ENCODE measurements at places on chromosomes 2 and 18.

DNA sequence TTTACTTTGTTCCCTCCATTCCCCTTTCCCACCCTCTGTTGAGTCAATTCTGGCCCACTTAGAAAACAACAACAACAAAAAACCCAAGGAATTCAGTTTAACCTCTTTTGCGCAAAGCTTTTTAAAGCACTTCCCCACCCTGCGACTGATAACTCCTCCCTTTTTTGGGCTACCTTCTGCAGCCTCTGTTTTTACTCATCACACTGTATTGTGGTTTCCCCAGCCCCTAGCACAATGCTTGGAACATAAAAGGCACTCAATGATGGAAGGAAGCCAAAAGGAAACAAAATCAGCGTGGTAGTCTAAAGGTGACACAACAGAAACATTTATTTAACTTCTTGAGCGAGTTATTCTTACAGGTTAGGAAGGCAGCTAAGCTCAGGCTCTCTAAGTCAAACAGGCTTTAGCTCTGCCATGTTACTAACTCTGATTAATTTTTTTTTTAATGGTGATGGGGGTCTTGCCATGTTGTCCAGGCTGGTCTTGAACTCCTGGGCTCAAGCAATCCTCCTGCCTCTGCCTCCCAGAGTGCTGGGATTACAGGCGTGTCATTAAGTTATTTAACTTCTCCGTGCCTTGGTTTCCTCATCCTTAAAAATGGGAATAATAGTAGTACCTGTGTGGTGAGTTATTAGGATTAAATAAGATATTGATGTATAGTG lies 1.3 kb downstream of the CEP68 start:
- peak; percentile 47 for DNase-seq

- no peak for DNase-seq
Measured at GRCh38 chr18:3985020-3985419, 470.1 kb downstream of the DLGAP1 start.

- no peak for DNase-seq
Measured at GRCh38 chr2:129728035-129728972, 251.2 kb upstream of the RAB6C start.

DNA sequence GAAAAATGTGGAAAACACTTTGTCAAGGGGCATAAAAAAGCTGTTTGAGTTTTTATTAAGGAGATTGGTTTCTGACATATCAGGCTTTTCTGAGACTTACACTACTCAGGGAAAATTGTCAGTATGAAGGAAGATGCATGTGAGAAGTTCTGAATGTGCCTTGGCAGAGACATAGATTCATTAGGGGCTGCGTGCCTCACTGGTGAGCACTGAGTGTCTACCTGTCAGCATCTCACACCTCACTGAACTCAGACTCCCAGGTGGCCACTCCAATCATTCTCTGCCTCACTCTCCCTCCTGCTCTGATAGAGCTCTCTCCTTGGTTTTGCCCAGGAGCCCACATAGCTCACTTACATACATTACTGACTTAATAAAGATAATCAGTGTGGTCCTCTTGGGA lies 372.6 kb downstream of the LRRTM4 start:
- no peak for DNase-seq

- no peak for DNase-seq
Measured at GRCh38 chr2:7994397-7994951, 687.4 kb upstream of the ID2 start.

- DNase-seq, result no peak
Measured at GRCh38 chr2:23404426-23404825, 19.4 kb downstream of the KLHL29 start.

DNA sequence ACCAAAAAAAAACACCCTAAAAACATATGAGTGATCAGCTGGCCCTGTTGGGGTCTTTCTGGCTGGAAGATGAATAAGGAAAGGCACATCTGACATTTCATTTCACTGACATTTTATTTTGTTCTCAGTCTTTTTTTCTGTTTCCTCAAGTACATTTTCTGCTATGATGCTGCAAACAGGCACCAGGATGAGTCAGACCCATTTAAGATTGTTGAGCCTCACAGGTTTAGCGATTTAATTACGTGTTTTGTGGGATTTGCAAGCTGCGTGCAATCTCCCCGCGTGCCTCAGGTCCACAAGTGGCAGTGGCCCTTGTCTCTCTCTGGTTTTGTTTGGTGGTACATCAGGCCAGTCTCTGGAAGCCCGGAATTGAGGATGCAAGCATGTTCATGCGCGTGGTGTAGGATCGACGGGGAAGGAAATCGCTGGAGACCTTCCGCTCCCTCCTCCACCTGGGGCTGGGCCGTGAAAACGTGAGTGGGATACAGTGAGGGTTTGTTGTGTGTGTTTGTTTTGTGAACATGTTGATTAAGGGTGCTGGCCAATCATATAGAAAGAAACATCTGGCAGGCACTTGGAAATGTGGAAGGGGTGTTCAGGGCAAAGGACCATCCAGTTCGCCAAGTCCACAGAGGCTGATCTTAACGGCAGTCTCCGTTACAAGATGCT lies 120.2 kb upstream of the ZNF516 start:
- DNase-seq, result no peak

- DNase-seq, result no peak
Measured at GRCh38 chr2:173159791-173160463, 84.3 kb downstream of the MAP3K20 start.

DNA sequence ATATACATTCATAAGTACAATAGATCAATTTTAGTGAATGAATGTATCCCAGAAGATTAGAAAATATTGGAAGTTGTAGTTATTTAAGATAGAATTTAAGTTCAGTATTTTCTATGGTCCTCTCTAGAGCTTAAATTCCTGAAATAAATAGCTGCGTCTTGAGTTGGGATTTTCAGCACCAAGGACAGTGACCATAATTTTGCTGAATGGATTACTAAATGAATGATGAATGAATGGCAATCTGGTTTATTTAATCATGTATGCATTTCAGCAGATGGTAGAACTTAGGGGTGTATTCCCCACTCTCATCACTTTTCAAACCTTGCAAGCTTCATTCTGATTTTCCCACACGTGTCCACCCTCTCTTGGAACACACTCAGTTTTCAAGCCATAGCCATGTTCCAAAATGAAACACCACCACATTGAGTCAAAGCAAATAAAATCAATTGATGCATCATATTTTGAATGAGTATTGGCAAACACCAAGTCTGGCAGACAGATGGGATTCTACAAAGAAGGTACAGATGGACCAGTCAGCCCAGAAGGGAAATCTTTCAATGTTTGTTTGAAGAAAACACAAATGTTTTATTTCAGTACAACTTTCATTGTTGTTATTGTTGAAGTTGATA lies 362.2 kb upstream of the NXPH2 start:
- DNase-seq, result no peak

DNA sequence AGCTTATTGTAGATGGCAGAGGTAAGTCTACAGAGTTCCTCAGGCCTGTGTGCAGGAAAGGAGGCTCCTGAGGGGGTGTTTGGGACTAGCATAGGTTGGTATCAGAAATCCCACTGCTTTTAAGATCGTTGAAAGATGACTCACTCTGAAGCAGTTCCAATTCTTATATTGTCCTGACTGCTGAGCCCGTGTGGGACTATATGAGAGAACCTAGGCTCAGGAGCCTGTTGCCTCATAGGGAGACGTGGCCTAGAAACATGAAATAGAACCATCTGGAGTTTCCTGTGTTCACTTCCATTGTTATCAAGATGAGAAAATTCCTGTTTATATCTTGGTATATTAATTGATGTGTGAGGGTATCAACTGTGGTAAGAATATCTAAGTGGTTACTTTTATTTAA lies 5.7 kb downstream of the CCT7 start:
- DNase-seq, result no peak

- DNase-seq, result no peak
Measured at GRCh38 chr2:179671043-179671981, 190.1 kb downstream of the ZNF385B start.

DNA sequence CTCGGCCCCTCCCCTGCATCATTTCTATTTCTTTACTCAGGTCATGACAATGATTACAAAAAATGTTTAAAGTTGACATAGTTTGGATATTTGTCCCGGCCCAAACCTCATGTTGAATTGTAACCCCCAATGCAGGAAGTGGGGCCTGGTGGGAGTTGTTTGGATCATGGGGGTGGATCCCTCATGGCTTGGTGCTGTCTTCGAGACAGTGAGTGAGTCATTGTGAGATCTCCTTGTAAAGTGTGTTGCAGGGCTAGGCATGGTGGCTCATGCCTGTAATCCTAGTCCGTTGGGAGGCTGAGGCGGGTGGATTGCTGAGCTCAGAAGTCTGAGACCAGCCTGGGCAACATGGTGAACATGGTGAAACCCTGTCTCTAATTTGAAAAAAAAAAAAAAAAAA lies 9.2 kb upstream of the MAP4K4 start:
- DNase-seq, result no peak

- no peak for DNase-seq
Measured at GRCh38 chr2:199590321-199591203, 132.8 kb upstream of the SATB2 start.

DNA sequence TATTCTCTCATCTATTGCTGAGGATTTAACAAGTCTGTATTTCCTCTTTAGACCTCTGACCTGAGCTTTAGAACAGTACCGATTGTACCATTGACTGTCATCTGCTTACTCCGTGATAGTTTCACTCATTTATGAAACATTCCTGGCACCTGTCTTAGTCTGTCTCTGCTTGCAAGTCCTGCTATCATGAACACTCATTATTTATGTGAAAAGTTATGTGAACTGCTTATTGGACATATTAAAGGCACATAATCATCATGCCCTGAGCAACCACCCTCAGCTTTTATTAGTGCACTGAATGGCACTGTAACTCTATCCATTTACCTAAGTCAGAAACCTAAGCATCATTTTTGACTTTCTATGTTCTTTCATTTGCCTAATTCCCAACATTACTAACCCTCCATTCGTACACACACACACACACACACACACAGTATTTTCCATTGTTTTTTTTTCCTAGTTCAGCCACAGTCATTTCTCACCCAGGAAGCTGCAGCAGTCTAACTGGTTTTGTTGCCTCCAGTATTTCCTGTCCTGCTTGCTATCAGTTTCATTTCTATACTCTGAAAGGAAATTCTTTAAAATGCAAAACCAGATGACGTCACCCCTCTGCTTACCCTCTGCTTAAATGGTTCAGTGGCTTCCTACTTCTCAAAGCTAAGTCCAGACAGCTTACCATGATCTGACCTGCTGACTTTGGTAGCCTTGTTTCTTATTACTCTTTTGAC lies 146.1 kb downstream of the HAUS1 start:
- DNase-seq, result peak; percentile 56

GRCh38 chr2:70638561-70638960 lies 84.9 kb upstream of the TGFA start:
- DNase-seq, result no peak

DNA sequence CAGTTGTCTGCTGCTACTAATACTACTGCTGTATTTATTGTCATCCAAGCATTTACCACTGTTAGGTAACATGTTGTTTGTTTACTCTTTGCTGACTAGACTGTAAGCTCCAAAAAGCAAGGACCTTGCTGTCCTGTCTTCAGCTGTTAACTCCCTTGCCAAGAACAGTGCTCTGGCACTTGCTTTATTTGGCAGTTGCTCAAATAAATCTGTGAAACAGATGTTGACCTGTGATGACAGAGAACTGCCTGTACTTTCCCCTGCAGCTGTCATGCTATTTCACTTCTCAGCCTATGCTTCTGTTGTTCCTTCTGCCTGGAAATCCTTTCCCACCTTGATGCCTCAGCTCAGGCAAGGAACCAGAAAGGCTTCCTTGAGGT lies 181.2 kb downstream of the ATAD2B start:
- DNase-seq, result no peak

- no peak for DNase-seq
Measured at GRCh38 chr2:51650769-51651168, 618.8 kb upstream of the NRXN1 start.

DNA sequence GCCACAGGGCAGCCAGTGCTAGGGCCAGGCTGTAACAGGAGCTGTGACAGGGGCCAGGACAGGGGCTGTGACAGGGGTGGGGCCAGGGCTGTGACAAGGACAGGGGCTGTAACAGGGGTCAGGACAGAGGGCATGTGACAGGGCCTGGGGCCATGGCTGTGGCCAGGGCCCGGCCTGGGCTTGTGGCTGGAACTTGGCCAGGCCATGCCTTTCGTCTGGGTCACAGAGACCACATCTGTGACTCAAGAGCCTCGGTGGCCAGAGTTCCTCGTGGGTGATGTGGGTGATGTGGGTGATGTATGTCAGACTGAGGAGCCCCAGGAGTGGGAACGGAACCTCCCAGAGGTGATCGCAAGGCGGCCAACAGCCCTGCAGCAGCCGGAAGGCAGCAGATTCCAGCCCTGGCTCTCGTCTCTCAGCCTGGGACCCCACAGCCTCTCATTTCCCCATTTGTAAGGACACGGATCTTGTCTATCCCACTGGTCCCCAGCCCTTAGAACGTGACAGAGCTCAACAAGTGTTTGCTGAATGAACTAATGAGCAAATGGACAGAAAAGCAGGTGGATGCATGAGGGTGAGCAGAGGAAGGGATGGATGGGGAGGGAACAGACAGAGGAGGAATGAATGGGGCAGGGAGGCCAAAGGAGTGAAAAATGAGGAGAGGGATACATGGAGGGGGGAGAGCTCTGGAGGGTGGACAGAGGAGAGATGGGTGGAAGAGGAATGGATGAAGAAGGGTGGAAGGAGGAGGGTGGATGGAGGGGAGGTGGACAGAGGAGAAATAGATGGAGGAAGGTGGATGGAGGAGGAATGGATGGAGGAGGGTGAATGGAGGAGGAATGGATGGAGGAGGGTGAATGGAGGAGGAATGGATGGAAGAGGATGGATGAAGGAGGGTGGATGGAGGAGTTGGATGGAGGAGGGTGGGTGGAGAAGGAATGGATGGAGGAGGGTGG lies 17.3 kb downstream of the ESPNL start:
- no peak for DNase-seq

- DNase-seq, result no peak
Measured at GRCh38 chr2:77602771-77603170, 80.6 kb upstream of the LRRTM4 start.
